Memory B cell (primary cell): ENCODE measurements at places on chromosomes 4 and X.
A peak's percentile ranks its signal among the peaks of the same experiment; 100 is the strongest.

DNA sequence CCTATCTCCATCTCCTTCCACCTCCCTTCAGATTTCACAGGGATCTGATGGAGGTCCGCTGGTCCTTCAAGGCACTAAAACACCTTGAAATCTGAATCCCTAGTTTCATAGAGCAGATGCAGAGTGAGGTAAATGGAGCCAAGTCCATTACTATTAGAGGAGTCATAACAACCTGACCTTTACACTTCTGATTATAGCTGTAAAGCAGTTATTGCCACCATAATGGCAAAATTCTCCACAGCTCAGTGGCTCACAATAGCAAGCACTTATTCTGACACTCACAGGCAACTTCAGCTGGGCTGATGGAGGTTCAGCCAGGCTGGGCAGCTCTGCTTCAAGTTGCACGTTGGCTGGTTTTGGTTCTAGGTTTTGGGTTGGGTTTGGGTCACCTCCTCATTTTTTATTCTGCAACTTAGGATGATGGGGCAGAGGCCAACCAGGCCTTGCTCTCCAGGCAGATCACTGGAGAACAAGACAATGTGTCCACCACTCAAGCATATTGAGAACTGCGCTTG lies 51.4 kb upstream of the LRAT start:
- DNase-seq: no peak

DNA sequence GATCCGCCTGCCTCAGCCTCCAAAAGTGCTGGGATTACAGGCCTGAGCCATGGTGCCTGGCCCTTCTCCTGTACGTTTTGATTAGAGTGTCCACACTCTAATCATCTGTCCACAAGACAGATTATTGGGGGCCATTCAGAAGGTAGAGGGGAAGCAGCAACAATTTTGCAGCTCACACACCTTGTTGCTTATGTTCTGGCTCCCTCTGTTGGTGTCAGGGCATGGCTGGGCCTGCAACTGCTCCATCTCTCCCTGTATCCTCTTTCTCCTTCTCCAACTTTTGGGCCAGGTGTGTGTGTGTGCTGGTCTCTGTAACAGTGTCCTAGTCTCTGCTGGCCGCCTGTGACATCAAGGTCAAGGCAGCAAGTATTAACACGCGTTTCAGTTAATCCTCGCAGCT lies 125.5 kb upstream of the MBNL3 start:
- DNase-seq: no peak

- DNase-seq: no peak
Observed at GRCh38 chr4:22678940-22679854, 13.5 kb upstream of the GBA3 start.

GRCh38 chr4:10599574-10599973 lies 85.0 kb downstream of the CLNK start:
- no peak for DNase-seq

GRCh38 chr4:108168160-108168670 lies 517 bp downstream of the LEF1 start:
- DNase-seq: no peak

DNA sequence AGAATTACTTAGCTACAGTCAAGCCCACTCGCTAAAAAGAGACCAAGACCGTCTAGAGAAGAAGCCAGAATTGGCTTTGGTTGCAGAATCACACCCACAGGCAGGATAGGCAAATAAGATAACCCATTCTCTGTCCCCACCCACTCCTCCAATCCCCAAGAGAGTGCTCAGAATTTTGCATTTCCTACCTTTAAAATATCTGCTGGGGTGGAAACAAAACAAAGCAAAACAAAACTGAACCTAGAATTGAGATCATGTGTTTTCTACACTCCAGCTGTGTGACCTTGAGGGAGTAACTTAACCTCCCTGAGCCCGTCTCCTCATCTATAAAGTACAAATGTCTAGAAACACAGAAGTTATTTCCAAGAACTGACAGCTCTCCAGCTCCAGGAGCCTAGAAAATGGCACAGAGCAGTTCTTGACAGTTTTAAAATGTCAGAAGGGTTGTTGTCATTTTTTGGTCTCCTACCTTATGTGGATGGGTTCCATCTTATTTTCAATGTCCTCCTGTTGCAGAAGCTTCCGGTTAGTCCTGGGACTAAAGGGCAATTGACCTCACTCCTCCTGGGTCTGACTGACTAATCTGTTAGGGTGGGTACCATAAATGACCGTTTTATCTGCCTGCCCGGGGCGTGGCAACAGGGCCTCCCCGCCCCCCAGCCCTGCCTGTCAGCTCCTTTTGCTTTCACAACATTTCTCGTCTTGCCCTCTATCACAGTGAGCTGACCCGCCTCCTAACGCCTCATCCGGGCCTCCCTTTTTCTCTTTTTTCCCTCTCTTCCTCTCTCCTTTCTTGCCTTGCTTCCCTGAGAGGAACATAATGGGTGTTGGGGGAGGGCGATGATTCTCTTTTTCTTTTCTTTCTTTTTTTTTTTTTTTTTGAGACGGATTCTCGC lies 114.0 kb downstream of the RBM47 start:
- DNase-seq: peak; percentile 55

- no peak for DNase-seq
Observed at GRCh38 chr4:152352215-152352614, 183.7 kb downstream of the FBXW7 start.

DNA sequence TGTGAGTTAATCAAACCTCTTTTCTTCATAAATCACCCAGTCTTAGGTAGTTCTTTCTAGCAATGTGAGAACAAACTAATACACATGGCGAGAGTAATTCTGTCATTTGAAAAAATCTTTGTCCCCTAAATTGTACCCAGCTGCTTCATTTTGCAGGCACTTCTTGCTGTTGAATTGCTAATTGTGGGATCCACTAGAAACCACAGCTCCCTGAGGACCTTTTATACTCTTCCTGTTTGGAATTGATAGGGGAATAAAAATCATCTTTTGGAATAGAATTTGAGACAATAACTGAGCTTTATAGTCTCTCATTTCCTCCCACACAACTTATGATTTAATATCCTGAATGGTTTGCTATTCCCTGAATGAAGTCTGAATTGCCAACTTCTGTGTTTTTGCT lies 170.2 kb downstream of the PACRGL start:
- DNase-seq: no peak

- no peak for DNase-seq
Observed at GRCh38 chrX:47232803-47233332, at the start of gene USP11. Gene USP11, plus strand, starts transcription at chrX:47233009. Its CDS starts 35 bp downstream, at chrX:47233044.

GRCh38 chr4:182848685-182849084 lies 68.5 kb downstream of the DCTD start:
- DNase-seq: no peak

DNA sequence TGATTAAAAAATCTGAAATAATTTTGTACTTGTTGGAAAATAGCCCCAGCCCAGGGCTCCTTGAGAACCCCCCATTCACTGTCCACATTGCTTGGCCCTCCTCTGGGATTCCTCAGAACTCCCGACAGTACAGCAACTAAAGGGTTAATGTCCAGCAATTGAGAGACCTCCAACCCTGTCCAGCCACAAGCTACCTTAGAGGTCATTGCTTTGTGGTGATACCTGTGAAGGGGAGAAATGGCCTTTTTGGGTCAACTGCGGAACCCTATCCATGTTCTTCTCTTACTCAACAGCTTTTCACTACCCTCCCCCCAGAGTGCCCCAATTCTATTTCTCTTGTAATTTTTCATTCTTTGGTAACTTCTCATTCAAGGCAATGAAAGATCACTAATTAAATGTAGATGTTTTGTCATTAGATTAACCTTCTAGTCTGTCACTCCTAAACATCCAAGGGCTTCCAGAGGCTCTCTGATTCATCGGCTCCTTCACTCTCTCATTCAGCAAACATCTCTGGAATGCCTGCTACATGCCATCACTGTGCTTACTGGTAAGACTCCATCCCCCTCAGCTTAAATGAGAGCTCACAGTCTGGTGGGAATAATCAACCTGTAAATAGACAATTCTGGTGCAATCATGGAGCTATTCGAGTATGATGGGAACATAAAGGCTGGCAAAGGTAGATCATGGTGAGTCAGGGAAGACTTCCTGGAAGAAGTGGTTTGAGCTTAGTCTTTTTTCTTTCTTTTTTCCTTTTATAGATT lies 241.4 kb upstream of the PGRMC2 start:
- no peak for DNase-seq

DNA sequence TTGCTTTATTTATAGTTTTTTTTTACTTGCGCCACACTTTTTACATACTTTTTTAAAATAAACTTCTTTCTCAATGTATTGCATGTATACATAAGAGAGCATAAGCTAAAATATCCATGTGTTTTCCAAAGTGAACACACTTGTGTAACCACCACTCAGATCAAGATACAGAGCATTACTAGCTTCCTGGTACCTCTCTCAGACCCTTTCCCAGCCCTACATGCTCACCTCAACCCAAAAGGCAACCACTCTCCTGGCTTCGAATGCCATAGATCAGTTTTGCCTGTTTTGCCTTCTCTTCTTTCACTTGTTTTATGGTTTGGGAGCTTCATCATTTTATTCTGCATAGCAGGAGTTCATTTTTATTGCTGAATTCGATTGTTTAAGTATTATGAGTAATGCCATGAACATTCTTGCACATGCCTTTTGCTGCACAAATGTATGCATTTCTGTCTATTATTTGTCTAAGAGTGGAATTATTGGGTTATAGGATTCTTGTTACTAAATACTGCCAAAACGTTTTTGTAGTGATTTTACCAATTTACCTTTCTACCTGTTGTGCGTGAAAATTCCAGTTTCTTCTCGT lies 45.9 kb upstream of the NUDT6 start:
- no peak for DNase-seq

DNA sequence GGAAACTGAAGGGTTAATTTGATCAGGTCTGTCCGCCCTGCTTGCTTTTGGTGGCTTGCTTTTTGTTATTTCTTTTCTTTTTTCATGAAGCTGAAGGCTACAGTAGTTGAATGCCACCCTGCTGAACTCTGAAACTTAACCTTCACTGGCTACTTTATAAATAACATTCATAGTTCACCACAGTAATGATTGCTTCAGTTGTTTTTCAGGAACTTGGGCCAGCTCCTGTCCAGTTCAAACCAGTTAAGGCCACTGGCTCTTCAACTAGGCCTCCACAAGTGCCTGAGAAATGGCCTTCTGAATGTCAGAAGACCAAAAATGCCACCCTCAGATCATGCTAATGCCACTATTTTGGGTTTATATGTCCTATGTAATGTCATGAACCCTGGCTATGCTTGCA lies 7.7 kb upstream of the ASB9 start:
- no peak for DNase-seq

- DNase-seq: no peak
Observed at GRCh38 chrX:72051589-72051988, 80.1 kb downstream of the RTL5 start.

DNA sequence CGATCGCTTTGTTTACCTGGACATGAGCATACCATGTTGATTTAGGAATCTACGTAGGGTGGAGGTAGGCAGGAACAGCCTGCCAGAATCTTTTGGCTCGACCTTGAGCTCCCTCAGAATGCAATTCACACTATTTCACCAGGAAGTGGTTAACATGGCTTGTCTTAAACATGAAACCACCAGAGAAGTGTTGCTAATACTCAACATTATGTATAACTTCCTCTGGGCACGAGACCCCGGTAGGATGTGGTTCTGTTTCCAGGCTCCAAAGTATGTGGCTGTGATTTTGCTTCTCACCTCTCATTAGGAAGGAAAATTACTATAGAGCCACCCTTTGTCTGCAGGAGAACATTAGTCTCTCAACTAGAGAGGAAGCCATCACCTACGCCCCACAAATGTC lies 59.0 kb upstream of the VCX3B start:
- no peak for DNase-seq

- no peak for DNase-seq
Observed at GRCh38 chr4:136495076-136495475, 1037.2 kb downstream of the PCDH18 start.

DNA sequence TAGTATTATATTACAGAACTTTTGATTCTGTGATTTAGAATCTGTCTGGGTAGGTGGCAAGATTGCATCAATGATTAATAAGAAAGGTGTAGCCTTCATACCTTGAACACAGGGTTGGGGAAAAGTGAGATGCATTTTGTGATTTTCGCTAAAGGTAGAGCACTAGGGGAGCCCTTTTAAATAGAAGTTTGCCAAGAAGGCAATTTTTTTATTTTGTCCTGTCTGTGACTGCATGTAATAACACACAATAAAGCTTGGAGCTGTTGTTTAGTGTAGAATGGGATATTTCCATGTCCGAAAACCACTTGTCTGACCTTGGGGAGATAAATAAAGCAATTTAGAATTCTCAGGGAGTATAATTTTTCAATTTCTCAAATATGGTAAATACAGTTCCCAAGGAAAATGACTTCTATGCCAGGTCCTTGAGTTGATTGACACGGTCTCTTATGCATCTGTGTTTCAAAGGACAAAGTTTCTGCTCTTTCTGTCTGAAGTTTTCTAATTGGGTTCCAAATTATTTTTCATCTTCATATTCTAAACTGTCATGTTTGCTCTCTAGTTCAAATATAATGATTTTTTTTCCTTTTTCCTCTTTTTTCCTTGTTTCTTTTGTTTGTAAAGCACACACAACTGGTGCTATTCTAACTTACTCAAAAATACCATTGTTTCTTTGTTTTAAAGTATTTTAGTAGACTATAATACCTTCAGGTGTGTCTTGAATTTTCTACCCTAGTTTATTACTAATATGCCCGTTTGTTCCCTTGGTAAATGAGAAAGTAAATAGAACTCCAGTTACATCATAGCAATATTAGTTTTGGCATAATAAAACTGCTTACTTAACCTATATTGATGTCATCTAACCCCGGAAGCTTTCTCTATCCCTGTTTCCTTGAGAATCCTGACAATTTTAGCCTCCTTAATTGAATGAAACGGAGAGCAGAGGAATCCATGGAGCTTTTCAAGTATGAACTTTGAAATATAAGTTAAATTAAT lies 87.8 kb upstream of the BMPR1B start:
- no peak for DNase-seq

GRCh38 chr4:110869862-110870572 lies 247.1 kb upstream of the PITX2 start:
- no peak for DNase-seq
